Activated effector memory CD4-positive, alpha-beta T cell treated with Interleukin-2 at 50 U/mL for 16 hours (primary cell): ENCODE measurements at places on chromosomes 6 and 20.

GRCh38 chr6:158996856-158997255, 3.1 kb downstream of the RSPH3 start:
- no peak for DNase-seq

DNA sequence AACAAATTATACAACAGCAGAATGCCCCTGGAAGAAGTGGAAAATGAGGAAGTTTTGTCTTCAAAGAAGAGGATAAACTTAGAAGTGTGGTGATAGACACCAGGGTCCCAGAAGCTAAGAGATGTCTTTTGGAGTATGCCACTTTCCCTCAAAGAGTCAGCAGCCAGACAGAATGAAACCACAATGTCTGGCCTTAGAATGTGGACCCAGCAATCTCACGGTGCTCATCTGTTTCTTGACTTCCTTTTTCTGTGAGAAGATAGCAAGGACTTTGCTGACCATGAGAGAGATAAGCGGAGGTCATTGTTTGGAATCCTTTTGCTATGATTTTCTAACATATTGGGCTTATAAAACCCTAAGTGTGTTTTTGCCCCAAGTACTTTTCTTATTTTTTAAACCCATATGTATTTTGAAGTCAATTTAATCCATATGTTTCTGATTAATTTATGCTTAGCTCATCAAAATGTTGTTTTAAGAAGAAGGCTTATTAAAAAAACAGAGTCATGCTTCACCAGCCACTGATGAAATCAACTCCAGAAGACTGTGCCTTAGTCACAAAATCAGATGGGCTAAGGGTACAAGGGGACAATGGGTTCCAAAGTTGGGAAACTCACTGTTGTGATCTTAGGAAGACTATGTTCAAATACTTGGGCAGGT, 451.2 kb upstream of the JAG1 start:
- no peak for DNase-seq

DNA sequence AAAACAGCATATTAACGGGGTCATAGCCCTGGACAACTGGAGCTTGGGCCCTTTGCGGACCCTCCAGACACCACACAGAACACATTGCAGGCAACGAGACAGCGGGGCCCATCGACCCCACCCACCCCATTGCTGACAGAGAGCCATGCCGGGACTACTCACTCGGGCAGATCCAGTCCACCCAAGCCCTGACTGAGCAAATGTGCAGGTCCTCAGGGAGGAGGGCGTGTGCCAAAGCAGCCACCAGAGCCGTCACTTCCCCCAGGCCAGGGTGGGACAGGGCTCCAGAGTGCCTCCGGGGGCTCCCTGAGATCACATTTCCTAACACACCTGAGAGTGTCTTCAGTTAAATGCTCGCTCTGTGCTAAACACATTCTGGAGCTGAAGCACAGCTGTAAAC, 114.9 kb downstream of the CDH4 start:
- no peak for DNase-seq

DNA sequence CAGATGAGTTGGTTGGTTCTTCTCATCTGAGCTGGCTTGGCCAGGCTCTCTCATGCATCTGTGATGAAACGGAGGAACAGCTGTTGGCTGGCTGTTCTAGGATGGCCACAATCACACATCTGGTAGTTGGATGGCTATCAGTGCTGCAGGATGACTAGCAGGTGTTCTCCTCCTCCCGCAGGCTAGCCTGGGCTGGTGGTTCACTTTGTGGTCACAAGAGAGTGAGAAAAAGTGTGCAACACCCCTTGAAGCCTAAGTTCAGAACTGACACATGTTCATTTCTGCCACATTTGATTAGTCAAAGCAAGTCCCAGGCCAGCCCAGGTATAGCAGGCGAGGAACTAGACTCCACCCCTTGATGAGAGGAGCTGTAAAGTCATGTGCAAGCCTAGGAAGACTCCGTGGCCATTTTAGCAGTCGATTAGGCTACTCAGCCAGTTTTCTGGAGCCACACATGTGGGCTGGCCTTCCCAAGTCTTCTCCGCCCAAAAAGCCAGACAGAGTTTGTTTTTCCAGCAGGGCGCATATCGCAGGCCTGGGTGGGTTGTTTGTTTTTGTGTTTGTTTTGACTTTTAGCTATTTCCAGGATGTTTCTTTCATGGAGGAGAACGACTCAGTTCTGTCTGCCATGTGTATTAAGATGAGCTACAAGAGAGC, 120.8 kb downstream of the ISM1 start:
- no peak for DNase-seq
